ENCODE measurements at places on chromosomes 6 and 20.

DNA sequence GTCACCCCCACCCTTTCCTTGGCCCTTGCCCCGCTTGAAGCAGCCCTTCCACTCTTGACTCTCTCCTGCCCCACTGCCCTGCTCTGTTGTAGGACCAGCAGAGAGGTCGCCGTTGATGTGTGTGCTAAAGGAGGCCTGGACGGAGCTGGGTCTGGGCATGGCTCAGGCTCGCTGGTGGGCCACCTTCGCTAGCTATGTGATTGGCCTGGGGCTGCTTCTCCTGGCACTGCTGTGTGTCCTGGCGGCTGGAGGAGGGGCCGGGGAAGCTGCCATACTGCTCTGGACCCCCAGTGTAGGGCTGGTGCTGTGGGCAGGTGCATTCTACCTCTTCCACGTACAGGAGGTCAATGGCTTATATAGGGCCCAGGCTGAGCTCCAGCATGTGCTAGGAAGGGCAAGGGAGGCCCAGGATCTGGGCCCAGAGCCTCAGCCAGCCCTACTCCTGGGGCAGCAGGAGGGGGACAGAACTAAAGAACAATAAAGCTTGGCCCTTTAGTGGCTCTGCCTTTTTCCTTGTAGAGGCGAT, 3.0 kb downstream of the SMPD2 start:
- H3K27ac ChIP-seq, result no peak overlapping the region
- no peaks in the 10 kb centered on the region for H3K27me3 ChIP-seq
- no peak overlapping the region for H3K4me3 ChIP-seq
- H3K36me3 ChIP-seq, result peaks cover 56% of the 10 kb centered on the region
- H3K4me1 ChIP-seq, result peaks cover 21% of the 10 kb centered on the region
- DNase-seq, result no peak

GRCh38 chr6:88370127-88370710, 204.1 kb upstream of the CNR1 start:
- no peaks in the 10 kb centered on the region for H3K36me3 ChIP-seq
- no peaks in the 10 kb centered on the region for H3K27me3 ChIP-seq
- no peaks in the 10 kb centered on the region for H3K4me1 ChIP-seq

GRCh38 chr20:48024539-48024938, 239.3 kb upstream of the SULF2 start:
- peak; percentile 50 for DNase-seq
- H3K27ac ChIP-seq, result no peak overlapping the region
- H3K36me3 ChIP-seq, result no peaks in the 10 kb centered on the region

DNA sequence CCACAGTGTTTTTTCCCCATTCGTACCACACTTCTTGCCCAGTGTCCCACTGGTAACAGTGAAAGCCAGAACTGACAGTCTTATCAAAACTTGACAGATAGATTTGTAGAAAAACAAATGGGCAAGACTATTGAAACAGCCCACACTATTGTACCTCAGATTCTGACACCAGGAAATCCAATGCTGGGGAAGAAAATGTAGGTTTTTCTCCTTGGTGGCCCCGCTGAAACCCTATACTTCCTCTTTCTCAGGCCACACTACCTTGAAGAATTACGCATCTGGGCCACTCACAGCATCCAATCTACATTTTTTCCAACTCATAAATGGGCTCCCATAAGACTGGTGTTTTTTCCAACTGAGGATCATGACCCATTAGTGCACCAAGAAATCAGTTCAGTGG, 90.9 kb upstream of the HDDC2 start:
- no peaks in the 10 kb centered on the region for H3K27me3 ChIP-seq
- no peak overlapping the region for H3K4me3 ChIP-seq
- no peak overlapping the region for H3K27ac ChIP-seq
- no peak for DNase-seq
- H3K36me3 ChIP-seq, result no peaks in the 10 kb centered on the region

GRCh38 chr6:145087034-145087433, 648.3 kb downstream of the EPM2A start:
- H3K27ac ChIP-seq, result no peak overlapping the region
- H3K36me3 ChIP-seq, result no peaks in the 10 kb centered on the region
- H3K4me1 ChIP-seq, result peaks cover 2% of the 10 kb centered on the region

- no peaks in the 10 kb centered on the region for H3K36me3 ChIP-seq
- DNase-seq, result no peak
Observed at GRCh38 chr6:159578629-159579028, 114.4 kb downstream of the SOD2 start.

DNA sequence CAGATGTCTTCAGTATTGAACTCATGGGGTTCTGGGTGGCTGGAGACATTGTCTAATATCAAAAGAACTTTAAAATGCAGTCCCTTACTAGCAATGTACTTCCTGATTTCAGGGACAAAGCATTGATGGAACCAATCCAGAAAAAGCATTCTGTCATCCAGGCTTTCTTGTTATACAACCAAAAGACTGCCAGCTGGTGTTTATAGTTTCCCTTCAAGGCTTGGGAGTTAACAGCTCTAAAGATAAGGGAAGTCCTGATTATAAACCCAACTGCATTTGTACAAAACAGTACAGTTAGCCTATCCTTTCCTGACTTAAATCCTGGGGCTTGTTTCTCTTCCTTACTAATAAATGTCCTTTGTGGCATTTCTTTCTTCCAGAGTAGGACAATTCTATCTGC, 160.0 kb downstream of the COL21A1 start:
- peaks cover 2% of the 10 kb centered on the region for H3K4me1 ChIP-seq
- H3K27me3 ChIP-seq, result no peaks in the 10 kb centered on the region
- peaks cover 2% of the 10 kb centered on the region for H3K36me3 ChIP-seq
- no peak overlapping the region for H3K27ac ChIP-seq
